ENCODE measurements at places on chromosomes 12 and 14.

DNA sequence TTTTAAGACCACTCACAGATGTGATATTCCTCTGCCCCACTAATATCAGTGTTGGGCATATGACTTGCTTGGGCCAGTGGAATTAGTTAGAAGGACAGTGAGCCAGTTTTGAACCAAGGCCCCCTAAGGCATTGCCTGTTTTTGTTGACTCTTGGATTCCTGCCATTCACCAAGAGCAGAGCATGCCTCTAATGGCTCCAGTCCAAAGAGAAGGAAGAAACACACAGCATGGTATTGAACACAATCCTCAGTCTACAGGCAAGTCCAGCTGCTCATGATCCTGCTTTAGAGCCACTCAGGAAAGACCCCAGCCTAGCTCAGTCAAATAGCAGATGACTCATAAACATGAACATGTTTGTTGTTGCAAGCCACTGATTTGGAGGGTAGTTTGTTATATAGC, 1201.5 kb downstream of the BCL11B start:
- DNase-seq, result no peak

- no peak for DNase-seq
Observed at GRCh38 chr14:58133739-58134138, 18.3 kb downstream of the ARMH4 start.

- no peak for DNase-seq
Observed at GRCh38 chr12:27762757-27763156, 17.3 kb upstream of the KLHL42 start.

- DNase-seq, result no peak
Observed at GRCh38 chr12:1619159-1619558, 9.9 kb upstream of the WNT5B start.

DNA sequence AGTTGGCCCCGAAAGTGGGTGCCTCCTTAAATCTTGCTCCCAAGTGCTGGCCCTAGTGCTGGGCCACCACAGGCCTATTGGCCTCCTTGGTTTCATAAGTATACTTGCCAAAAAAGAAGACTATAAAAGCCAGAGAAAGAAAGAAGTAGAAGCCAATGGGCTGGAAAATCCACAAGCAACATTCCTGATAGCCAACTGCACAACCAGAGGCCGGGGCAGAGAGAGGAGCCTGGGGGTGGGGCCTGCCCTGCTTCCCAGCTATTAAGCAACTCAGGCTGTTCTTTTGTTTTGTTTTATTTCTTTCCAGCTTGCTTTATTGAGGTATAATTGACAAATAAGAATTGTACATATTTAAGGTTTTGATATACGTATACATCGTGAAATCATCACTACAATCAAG, 177.2 kb upstream of the NTF3 start:
- DNase-seq, result no peak

DNA sequence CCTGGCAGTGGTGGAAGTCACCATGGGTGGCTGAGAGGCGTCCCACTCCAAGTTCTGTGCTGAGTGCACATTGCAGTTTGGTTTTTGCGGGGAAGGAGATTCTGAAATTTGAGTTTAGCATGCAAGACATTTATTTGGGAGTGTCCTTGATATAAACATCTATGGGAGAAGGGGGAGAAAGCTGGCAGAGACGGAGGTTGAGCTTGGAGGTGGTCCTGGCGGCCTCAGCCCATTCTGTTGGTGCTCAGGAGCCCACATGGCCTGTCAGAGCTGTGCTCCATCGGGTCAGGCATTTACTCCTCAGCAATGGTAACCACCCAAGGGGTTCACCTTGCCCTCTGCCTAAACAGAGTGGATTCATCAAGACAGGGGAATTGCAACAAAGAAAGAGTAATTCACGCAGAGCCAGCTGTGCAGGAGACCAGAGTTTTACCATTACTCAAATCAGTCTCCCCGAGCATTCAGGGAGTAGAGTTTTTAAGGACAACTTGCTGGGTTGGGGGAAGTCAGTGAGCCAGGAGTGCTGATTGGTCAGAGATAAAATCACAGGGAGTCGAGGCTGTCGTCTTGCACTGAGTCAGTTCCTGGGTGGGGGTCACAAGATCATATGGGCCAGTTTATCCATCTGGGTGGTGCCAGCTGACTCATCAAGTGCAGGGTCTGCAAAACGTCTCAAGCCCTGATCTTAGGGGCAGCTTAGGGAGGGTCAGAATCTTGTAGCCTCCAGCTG, 323.3 kb upstream of the TMEM132C start:
- no peak for DNase-seq

DNA sequence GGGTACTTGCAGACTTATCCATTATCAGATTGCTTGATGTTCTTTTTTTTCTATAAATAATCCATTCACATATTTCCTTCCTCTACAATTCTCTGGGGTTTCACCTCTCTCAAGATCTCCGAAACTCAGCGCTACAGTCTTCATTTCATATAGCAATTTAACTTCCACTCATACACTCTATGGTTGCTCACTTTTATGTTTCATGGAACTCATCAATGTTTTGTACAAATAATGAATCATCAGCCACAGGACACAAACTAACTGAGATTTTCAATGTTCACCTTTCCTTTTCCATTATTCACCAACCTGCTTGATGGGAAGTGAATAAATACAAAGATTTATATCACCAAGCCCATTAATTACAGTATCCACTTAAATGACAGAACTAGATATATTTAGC, 534.7 kb downstream of the LRFN5 start:
- no peak for DNase-seq

GRCh38 chr12:6809056-6809455, 12.6 kb upstream of the GPR162 start:
- no peak for DNase-seq

DNA sequence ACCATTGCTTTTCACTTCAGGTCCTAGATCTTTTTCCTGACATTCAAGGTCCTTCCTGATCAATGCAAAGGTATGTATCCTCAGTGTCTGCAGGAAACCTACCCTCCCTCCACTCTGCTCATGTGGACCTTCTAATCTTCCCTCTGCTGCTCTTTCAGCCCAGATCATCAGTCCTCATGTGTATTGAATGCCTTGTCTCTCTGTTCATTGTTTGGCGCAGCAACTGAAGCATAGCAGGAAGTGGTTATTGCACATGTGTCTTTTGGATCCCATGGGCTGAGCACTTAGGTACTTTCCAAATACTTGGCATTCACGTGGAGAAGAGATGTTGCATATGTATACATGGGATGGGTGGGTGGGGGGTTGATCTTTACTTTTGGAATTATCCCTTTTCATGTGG, 4.3 kb upstream of the NIN start:
- DNase-seq, result no peak

- DNase-seq, result no peak
Observed at GRCh38 chr14:45048385-45048784, 35.5 kb upstream of the PRPF39 start.

DNA sequence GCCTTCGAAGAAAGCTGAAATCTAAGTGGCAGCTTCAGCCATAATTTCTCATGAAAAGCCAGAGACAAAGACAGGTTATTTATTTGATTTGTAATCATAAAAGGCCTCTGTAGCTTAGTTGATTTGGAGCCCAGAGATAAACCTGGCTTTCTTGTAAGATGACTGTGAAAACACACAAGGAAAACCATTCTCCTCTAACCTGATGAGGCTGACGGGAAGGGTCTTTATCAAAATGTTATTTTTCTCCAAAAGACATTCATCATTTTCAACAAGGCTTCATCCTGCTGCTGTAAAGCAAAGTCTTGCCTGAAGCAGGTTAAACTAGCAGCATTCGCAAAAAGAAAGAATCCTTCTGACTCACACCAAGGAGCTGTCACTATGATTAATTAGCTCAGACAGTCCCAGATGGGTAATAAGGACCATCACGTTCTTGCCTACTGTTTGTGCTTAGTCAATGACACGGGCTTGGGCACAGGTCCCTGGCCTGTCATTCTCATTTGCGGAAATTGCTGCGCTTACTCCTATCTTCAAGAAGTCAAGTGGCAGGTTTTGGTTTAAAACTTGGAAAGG, 286.6 kb downstream of the C12orf75 start:
- no peak for DNase-seq

- DNase-seq, result no peak
Observed at GRCh38 chr12:47068539-47068938, 10.9 kb upstream of the PCED1B start.

- DNase-seq, result no peak
Observed at GRCh38 chr12:44078273-44078672, 242.4 kb downstream of the TMEM117 start.

DNA sequence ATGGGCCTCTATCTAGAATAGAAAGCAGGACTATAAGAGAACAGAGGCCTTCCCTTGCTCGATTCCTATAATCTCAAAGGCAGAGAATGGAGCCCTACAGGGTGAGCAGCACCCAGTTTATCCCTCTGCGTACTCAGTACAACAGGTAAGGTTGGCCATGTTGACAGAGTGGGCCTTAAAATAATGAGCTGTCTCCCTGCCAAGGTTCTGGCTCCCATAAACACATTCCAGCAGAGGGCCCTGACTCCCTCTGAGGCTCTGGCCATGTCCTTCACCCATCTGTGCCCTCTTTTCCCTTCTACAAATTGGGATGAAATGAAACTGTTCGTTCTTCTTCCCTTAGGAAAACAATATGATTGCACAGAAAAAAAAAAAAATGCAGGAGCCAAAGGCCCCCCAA, 16.9 kb upstream of the PNMA1 start:
- no peak for DNase-seq

- no peak for DNase-seq
Observed at GRCh38 chr14:105397350-105397931, 897 bp upstream of the TEX22 start.

DNA sequence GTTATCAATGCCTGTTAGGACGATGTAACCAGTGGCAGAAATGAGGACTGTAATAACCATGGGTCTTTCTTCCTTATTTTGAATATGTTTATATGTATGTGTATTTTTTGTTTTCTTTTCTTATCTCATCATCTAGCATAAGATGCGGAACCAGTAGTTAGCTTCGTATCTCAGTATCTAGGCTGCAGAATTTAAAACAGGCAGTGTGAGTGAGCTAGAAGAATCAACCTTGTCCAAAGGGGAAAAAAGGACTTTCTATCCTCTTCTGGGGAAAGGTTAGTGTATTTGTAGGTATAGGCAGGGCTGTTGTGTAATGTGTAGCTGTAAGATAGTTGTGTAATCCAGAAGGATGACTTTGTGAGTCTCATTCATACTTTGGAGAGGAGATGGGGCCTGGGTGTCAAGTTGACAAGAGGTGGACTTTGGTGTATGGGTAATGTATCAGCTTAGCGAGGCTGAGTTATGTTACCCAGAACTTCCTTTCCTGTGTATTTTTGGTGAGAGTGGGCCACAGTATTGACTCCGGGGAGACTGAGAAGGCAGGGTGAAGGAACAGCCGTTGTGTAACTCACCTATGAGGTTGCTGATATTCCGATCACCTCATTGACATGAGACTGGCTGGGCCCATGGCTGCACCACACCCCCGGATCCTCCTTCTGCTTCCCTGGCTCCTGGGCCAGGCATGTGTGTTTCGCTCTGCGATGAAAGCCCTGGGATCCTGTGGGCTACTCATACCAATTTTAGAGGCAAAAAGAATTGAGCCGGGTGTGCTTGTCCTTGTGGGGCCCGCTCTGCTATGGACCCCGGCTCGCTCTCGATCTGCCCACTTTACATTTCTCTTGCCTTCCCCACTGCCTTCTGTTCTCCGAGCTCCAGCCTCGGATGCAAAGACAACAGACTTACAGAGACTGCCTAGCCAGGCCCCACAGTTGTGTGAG, 24.3 kb downstream of the DLK1 start:
- no peak for DNase-seq

DNA sequence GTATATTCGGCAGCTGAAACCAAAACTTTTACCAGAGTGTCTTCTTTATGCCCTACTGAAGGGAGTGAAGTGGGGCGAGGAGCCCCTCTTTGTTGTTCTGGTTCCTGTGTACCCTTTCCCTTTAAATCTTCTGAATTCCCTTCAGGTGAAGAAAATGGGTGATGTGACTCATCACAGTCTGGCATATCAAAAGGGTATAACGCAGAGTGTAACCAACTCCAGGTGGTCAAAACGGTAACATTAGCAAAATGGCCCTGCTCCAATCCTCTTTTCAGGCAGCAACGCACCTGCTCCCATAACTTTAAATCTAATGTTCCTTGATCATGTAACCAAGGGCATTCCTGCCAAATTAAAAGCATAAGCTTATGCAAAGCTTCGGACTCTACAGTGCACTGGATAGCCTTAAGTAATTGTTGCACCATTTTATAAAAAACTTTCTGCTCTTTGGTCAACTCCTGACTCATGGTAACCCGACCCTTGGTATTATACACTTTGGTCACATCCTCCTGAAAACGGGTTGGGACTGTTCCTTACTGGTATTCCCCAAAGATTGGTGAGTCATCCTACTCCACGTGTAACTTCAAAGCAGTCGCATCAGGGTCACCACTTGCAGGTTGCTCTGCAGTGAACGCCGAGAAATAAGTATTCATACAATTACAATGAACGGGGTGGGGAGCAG, 83.1 kb downstream of the KCNMB4 start:
- no peak for DNase-seq

GRCh38 chr14:98022541-98023520, 1225.6 kb downstream of the VRK1 start:
- DNase-seq, result no peak

GRCh38 chr14:49947506-49947905, 54.6 kb downstream of the ARF6 start:
- no peak for DNase-seq

DNA sequence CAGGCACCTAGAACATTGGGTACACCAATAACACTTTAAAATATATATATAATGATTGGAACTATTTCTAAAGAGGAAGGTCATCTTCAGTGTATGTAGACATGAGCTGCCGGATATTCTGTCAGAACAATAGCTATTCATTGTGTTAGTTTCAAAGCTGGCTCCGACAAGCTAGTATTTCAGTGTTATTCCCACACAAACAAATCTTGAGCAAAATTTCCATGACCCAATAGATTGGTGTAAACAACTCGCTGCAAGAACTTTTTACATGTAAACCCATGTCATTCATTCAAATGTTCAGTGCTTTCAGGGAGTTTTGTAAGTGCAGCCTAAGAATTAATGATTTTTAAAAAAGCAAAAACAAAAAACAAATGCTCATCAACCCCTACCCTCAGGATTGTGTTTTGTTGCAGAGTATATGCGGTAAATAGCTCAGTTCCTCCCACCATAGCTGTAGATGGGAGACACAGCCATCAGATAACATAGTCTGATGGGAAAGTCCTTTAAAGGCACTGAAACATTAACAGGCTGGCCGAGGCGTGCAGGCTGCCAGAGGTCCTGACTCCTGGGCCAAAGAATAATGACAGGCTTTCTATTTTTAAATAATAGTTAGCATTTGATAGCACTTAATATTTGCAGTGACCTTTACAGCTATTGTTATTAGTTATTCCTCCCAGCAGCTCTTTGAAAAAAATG, 150.3 kb upstream of the ARHGAP5 start:
- no peak for DNase-seq

GRCh38 chr14:104787736-104788135, 7.8 kb downstream of the AKT1 start:
- no peak for DNase-seq

DNA sequence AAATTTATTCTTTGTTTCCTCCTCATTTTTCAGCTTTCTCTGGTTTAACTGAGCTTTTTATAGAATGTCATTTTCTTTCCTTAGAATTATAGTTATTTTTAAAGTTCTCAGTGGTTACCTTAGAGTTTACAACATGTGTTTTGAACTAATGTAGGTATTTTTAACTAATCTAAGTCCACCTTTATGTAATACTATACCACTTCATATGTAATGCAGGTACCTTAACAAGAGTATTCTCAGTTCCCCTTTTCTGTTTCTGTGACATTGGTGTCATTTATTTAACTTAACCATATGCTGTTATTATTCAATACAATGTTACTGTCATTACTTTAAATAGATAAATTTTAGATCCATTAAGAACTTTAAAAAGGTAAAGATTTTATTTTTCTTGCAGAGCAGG, 30.3 kb upstream of the KCNC2 start:
- DNase-seq, result no peak

GRCh38 chr14:94021416-94022157, 4.6 kb upstream of the OTUB2 start:
- DNase-seq, result no peak
